ENCODE measurements at places on chromosomes 7 and 10. TPM values are rescaled to one million over a fixed set of nuclear protein-coding genes. Genes with fewer than 3 reads are reported as not detected.
A peak's percentile ranks its signal among the peaks of the same experiment; 100 is the strongest.

The TLX1 gene
- total RNA-seq: not detected

DNA sequence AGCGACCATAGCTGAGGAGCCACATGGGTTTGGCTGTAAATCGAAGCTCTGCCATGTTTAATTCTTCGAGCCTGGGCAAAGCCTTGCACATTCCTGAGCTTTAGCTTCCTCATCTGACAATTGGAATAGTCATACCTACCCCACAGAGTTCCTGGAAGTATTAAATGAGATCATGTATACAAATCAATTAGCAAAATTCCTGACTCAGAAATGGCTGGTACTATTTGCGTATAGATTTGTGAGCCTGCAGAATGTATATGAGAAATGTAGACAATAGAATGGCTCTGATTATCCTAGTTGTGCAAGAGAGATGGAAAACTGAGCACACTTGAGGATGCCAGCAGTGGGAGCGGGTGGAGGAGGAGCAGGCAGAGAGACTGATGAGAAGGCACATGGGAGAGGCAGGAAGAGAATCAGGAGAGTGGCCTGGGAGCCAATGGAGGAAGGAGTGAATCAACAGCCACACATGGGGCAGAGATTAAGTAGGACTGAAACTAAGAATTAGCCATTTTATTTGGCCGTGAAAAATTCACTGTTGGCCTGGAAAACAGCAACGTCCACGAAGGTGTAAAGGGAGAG lies 128.0 kb upstream of the C1GALT1 start:
- no peak for DNase-seq

The AOAH gene
- 3.4 TPM for total RNA-seq

GRCh38 chr10:97149079-97149531 lies 36.7 kb downstream of the SLIT1 start:
- DNase-seq: no peak

- DNase-seq: peak; percentile 15
Measured at GRCh38 chr10:7610026-7610425, 56.7 kb downstream of the ITIH5 start.

DNA sequence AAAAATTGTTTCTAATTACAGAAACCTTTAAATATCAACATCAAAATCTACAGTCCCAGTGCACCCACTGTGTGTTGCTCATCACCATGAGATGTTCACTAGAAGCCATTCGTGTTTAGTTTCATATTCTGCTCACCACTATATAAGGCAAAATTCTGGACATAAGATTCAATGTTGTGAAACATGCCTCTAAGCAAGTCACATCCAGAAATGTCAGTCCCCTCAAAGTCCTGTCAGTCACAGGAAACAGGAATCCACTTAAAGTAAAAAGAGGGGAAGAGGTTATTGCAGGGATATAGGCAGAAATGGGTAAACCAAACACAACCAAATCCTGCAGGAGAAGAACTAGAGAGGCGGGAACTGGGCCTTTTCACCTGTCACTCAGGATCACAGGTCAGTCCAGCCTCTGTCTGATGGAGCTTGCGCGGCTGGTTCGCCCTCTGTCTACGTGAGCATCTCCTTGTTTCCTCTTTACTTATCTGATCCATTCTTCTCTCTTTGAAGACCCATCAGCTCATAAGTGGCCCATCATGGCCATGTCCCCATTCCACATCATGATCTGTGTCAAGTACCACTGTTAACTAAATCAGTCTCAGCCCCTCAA lies 58.4 kb downstream of the MYPN start:
- DNase-seq: no peak

DNA sequence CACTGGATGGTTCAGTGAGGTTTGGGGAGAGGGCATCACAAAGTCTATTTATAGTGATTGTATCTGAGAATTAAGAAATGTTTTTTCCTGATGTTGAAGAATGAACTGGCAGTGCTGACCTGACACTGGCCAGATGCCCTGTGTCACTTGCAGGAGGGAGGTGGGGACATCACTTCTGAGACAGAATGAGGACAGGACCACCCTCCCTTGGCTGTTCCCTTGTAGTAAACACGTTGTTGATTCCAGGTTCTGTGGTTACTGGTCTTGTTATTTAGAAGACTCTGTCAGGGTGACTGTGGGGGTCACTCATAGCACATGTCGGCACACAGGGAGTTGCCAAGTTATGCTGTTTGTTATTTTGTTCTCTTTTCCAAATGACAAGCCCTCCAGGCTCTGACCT lies 126.4 kb downstream of the ADCY1 start:
- no peak for DNase-seq

The LHPP gene
- total RNA-seq: 8.1 TPM

Data from cerebellum (tissue), 4 donors.